NCI-H1436 (cell line): ENCODE measurements at places on chromosomes 6 and 20.

DNA sequence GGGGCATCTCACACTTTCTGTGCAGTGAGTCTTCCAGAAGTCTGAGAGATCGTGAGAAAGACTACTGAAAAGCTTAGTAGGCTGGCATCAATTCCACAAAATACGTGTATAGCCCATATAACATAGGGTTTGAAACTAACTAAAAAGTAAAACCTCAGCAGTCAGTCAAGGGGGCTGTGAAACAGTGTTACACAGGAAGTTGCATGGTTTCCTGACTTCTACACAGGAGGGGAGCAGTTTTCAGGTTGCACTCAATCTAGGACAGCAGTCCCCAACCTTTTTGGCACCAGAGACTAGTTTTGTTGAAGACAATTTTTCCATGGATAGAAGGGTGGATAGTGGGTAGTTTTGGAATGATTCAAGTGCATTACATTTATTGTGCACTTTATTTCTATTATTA is 4.7 kb upstream of the LY86 start:
- no peak for DNase-seq

- DNase-seq = no peak
These were observed 3.7 kb downstream of the ITPR3 start for GRCh38 chr6:33624856-33625255.

GRCh38 chr20:4951299-4951698 is 50.0 kb downstream of the SLC23A2 start:
- DNase-seq = no peak

GRCh38 chr6:56497240-56497639 is 145.4 kb downstream of the DST start:
- no peak for DNase-seq

DNA sequence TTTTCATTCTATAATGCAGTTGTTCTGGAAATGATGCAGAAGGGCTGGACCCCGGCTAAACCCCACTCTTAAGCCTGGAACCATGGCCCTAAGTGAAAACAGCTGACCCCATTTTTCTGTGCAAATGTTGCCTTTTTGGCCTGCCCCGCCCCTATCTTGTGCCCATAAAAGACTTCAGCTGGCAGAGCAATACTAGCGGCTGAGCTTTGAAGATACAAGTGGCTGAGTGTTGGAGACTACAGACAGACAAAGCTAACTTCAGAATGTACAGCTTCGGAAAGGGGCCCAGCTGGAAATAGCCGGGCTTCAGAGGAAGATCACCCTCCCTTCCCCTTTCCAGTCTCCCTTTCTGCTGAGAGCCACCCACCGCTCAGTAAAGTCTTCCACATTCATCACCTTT is 258.6 kb upstream of the SPTLC3 start:
- DNase-seq = no peak

- no peak for DNase-seq
These were observed 16.2 kb downstream of the PRKN start for GRCh38 chr6:162711376-162711775.

GRCh38 chr6:22322103-22323030 is 25.5 kb upstream of the PRL start:
- no peak for DNase-seq

- DNase-seq = no peak
These were observed 101.2 kb upstream of the COL21A1 start for GRCh38 chr6:56348578-56348977.
